ENCODE measurements at places on chromosomes 2 and 18.

GRCh38 chr2:120454654-120455385, 108.9 kb downstream of the INHBB start:
- DNase-seq: no peak

DNA sequence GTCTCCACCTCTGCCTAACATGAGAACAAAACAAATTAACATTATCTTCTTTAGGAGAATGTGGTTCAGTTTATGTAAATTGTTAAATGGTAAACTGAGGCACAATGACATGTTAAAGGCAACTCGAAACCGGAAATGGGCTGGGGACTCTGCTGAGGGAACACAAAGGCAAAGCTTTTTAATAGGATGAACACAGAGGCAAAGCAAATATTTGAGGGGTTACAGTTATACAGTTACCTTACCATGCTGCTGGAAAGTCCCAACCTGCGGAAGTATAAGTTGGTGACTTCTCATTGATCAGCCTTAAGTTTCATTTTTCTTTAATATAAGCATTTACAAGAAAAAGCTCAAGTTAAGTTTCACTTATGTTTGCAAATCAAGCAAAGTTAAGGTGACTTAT, 195.0 kb downstream of the DLGAP1 start:
- no peak for DNase-seq

- no peak for DNase-seq
Observed at GRCh38 chr2:147525819-147526489, 318.9 kb upstream of the ACVR2A start.

DNA sequence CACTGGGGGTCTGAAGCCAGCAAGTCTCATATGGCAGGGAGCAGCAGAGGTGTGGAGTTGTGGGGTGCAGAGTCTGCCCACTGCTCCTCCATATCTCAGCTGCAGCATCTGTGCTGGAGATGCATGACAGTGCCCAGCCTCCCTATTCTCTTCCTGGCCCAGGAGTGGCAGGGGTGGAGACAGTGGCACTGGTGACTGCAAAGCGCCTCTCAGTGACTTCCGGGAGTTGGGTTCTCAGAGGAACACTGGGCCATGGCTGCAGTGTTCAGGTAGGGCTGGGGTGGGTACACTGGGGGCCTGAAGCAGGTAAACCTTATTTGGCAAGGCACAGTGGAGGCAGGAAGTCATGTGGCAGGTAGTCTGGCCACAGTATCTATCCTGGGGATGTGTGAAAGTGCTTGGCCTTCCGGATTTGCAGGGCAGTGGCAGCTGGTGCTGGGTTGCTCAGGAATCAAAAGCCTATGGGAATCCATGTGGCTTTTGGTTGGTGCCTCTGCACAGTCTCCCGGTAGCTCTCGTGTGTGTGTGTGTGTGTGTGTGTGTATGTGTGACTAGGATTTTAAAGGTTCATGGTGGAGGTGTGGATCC, 60.3 kb upstream of the THUMPD2 start:
- no peak for DNase-seq

DNA sequence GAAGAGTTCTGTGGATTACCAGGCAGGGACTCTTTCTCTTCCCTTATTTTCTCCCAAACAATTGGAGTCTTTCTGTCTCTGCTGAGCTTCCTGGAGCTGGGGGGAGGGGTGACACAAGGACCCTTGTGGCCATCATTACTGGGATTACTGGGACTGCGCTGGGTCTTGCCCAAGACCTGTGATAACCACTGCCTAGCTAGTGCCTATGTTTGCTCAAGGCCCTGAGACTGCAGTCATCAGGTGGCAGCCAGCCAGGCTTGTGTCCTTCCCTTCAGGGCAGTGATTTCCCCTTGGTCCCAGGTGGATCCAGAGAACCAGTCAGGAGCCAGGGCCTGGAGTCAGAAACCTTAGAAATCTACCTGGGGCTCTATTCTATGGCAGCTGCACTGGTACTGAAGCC, 355.6 kb downstream of the PARD3B start:
- DNase-seq: no peak

- no peak for DNase-seq
Observed at GRCh38 chr2:43034242-43034619, 192.2 kb downstream of the ZFP36L2 start.

DNA sequence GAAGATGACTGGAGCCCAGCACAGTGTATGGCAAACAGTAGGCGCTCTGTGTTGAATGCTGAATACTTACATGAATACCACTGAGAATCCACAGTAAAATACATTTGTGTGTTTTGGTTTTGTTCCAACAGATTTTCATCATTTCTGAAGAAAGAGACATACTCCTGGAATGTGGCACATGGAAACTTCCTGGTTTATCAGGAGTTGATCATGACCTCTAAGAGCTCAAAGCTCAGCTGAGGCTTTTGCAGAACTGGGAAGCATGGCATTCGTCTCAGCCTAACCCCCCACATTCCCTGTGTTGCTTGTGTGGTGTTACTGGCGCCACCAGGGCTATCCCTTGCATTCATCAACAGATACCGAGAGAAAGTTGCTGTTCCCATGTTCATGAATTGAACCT, 316.9 kb upstream of the REV1 start:
- DNase-seq: no peak

DNA sequence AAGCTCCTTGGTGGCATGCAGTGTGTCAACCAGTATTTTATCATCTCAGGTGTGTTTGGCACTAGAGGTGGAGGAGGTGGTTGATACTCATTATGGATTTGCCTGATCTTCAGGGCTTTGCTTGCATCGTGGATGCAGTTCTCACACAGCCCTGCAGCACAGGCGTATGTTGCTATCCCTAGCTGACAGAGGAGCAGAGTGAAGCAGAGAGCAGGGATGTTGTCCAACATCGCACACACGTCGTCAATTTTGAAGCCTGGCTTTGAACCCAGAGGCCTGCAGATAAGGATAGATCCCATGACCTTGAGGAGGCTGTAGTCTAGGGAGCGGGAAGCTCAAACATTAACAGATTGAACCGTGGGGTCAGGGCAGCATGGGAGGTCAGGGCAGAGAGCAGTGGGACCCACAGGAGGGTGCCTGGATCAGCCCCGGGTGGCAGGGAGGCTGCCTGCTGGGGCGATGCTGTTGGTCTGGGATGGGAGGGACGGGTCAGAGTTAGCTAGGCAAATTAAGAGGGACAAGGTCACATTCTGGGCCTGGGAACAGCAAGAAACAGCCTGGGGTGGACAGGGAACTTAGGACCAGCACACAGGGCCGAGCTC, 4.2 kb downstream of the RNF144A start:
- DNase-seq: no peak

- DNase-seq: no peak
Observed at GRCh38 chr2:229342376-229342775, 71.3 kb upstream of the PID1 start.

GRCh38 chr2:170845343-170845742, 28.7 kb downstream of the GAD1 start:
- no peak for DNase-seq

DNA sequence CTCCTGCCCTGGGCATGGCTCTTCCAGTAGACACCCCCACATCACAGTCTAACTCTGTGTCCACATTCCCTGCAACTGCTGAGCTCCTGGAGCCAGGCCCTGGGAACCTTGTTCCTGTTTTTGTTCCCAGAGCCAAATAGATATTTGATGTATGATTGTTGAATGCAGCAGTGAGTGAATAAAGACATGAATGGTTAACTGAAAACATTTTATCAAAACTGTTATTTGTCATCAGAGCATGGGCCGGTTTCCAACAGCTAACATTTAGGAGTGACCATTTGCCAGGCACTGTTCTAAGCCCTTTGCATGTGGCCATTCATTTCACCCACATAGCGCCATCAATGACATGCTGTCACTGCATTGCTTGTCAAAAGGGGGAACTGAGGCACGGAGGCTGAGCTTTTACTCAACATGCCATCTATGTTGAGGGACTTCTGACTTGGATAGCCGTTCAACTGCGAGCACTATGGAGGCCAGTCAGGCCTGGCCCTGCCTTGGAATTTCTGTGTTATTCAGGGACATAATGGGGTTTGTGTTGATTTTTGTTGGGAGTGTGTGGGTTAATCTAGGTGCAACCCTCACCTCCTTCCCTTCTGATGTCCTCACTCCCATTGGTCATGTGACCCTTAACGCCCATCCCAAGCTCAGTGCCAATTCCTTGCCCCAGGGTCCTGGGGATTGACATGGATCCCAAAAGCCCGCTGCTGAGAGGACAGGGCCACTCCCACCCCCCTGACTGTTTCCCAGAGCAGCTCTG, 12.6 kb downstream of the IL1R1 start:
- DNase-seq: no peak

DNA sequence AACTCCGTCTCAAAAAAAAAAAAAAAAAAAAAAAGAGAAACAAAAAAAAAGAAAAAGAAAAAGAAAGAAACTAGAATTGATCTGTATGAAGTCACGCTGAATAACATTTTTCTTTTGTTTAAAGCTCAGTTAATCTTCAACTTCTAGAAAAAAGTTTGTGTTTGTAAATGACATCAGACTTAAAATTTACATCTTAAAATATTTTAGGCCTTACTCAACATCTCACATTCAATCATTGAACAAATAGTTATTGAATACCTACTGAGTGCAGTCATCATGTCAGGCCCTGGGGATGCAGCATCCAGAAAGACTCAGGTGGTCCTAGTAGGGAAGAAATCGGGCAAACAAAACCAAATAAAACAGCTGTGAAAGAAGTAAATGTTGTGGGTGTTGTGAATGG, 292.3 kb upstream of the FANCL start:
- no peak for DNase-seq

DNA sequence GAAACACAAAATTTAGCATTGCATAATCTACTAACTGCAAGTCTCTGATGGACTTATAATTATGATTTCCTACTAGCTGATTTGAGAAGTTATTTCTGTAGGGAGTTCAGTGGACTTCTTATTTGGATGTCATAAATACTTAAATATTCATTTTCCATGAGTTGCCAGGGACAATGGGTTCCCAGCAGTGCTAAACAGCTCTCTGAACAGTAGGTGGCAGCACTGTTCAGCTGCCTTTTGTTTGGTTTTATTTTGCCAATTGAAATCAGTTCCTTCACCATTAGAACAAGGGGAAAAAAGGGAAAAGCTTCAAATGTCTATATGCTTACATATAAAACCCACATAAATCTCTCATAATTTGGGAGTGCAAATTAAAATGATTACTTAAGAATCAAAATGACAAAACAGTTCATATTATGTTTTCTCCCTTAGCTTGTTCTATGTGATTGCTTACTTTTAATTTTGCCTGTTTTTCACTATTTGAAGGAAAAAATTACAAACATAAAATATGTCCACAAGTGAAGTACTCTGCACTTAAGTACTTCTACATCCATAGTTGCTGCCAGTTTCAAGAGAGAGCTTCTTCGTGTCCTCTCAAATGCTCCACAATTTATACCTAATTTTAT, 898.9 kb downstream of the CPS1 start:
- no peak for DNase-seq

DNA sequence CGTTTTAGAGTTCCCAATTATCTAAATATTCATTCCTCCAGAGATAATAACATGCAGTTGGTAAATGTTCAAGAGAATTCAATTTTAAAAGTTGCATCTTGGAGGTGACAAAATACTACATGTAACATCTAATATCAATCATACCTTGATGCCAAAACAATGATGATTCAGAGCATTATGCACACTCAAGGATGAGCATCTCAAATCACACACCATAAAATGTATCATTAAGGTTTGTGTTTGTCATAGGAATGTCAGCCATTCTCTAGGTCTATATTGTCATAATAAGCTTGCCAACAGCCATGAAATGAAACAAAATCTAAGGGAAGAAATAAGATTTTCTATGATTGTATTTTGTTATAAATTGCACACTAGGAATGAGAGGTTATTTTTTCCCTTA, 1667.0 kb downstream of the DPP10 start:
- DNase-seq: no peak

DNA sequence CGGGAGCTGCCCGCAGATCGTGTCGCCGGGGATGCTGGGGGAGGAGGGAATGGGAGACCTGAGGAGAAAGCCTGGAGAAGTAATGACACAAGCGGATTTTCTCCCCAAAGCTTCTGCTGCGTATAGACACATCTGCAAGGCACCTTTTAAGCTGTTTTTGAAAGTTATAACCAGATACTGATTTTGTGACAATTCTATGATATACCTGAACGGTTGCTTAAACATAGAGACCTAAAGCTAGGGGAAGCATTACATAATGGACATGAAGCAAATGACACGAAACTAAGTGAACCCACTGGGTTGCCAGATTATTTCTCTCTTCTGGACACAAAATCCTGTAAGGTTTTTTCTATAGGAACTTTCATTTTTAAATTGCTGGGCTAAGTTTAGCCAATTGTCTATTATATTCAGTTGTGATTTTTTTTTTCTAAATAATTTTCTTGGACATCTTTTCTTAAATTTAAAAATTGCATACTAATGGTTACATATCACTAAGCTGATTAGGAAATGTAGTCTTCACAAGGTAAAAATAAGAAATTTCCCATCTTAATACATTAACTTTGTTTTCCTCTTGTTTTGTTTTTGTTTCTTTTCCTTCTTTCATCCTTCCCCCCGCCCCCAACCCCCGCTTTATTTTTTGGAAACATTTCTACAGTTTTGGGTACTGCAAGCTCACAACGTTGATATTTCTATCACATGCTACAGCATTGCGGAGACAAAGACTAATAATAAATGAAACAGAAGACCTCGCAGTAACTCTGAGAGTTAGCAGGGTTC, 1.3 kb downstream of the OSBPL6 start:
- DNase-seq: no peak

DNA sequence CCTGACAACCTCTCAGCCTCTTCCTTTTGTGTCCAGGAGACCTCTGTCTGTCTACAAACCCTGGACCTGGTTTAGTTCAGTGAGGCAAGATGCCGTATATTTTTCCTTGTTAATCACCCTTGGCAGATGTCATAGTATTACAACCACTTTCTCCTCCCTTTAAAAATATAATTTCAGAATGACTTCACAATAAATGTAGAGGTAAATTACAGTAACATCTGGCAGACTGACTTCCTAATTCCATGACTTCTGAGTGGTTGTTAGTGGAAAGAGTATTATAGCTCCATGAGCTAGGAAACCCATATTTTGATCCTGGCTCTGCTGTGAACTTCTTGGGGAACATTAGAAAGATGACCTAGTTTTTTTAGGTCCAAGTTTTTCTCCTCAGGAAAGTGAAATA, 39.5 kb downstream of the SPATS2L start:
- no peak for DNase-seq

DNA sequence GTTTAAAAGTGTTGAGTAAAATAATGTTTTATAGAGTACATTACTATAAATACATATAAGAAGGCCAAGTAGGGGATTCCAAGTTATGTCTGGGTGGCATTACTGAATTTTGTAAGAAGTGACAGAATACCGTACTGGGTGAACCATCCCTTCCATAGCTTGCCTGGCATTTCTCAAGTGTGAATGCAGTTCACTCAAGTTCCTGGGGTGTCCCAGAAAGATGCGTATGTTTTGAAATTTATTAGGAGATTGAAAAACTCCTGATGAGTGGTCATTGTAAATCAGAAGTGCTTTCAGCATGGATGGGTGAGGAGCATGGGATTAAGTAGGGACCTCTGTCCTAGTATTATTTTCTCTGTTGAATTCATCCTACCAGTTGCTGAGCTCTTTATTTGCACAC, 103.2 kb downstream of the VAPA start:
- no peak for DNase-seq

- DNase-seq: no peak
Observed at GRCh38 chr2:226078666-226079065, 679.2 kb downstream of the NYAP2 start.
